Activated T-helper 2 cell treated with anti-CD3 and anti-CD28 coated beads, Interferon-gamma antibody, Interleukin-2, Interleukin-4, amounts not matched to agents 10 μg/mL and 5 μg/mL and 100 μg/mL, durations not matched to agents 14 hours and 24 hours and 36 hours (primary cell): ENCODE measurements at places on chromosomes 12 and 14. TPM values are rescaled to one million over a fixed set of nuclear protein-coding genes. Genes with fewer than 3 reads are reported as not detected.
A peak's percentile ranks its signal among the peaks of the same experiment; 100 is the strongest.

NYNRIN gene
- total RNA-seq, result 0.02 and 0.34 TPM in 2 replicates

CLEC4A gene
- 0.94 TPM in 1 of 2 replicates, not detected in the other for total RNA-seq

- H3K36me3 ChIP-seq, result no peaks in the 10 kb centered on the region
- no peaks in the 10 kb centered on the region for H3K27me3 ChIP-seq
- H3K4me3 ChIP-seq, result no peak overlapping the region
- no peak for DNase-seq
- no peak overlapping the region for H3K27ac ChIP-seq
- peaks cover 25% of the 10 kb centered on the region for H3K4me1 ChIP-seq
Measured at GRCh38 chr14:56333359-56334292, 215.4 kb downstream of the PELI2 start.

- no peaks in the 10 kb centered on the region for H3K36me3 ChIP-seq
- no peaks in the 10 kb centered on the region for H3K27me3 ChIP-seq
- H3K4me1 ChIP-seq, result peaks cover 13% of the 10 kb centered on the region
- no peak overlapping the region for H3K4me3 ChIP-seq
- peak; percentile 35 for DNase-seq
Measured at GRCh38 chr14:102096569-102097188, 9.8 kb upstream of the HSP90AA1 start.

- H3K4me3 ChIP-seq, result no peak overlapping the region
- peaks cover 7% of the 10 kb centered on the region for H3K4me1 ChIP-seq
- DNase-seq, result no peak
- H3K27me3 ChIP-seq, result peaks cover 6% of the 10 kb centered on the region
- H3K27ac ChIP-seq, result no peak overlapping the region
Measured at GRCh38 chr12:62732861-62733427, 202.0 kb downstream of the PPM1H start.

DNA sequence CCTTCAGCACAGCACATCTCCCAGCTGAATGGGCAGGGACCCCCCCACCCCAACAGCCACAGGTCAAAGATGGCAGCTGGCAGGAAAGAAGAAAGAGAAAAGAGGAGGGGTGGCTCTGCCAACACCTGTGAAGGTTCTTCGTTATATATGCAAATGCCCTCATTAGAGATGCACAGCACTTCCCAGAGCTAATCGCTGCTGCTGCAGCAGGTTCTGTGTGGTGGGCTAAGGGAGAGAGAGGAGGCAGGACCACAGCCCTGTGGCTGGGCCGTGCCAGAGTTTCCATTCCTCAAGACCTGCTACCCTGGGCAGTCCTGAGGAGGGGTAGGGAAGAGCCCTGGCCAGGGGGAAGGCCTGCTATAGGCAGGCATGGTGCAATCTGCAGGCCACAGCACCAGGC is 28.7 kb downstream of the SMUG1 start:
- no peak for DNase-seq
- no peaks in the 10 kb centered on the region for H3K36me3 ChIP-seq
- no peaks in the 10 kb centered on the region for H3K4me1 ChIP-seq
- peaks cover 10% of the 10 kb centered on the region for H3K27me3 ChIP-seq

- no peak overlapping the region for H3K4me3 ChIP-seq
- peaks cover 62% of the 10 kb centered on the region for H3K36me3 ChIP-seq
- H3K27ac ChIP-seq, result no peak overlapping the region
Measured at GRCh38 chr12:130803702-130804101, 35.3 kb downstream of the STX2 start.

DNA sequence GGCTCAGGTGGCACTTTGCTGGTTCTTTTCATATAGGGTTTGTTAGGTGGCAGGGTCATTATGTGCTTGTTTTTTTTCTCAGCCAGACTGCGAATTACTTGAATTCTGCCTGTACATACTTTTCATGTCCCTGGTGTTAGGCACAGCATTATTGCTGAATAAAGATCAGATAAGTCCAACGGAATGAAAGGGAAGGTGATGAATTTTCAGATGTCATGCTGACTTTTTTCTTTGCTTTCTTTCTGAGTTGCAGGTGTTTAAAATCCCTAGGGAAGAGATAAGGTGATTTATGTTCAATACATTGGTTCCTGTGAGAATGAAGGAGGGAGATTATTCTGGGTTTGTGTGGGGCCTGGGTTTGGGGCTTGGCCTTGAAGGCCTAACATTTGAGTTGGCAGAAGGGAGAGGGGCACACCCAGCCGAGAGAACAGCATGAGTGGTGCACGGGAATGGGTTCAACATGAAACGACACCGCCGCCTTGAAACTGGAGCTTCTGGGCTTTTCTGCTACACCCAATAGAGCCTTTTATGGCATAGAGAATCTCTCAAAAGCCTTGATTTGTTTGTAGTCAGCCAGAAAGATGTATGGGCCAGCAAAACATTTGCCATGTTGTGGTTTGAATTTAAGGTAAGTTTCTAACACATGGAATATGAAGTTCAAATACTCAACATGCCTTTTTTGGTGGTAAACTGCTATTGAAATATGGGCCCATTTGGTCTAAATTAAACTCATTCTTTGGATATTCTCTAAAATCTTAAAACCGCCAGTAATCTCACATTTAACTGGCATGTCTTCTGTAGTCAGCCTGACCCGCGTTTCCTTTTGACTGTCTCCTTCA is 477.0 kb downstream of the PCNX1 start:
- H3K36me3 ChIP-seq, result peaks cover 49% of the 10 kb centered on the region
- no peak overlapping the region for H3K27ac ChIP-seq
- no peaks in the 10 kb centered on the region for H3K27me3 ChIP-seq
- DNase-seq, result no peak
- H3K4me3 ChIP-seq, result no peak overlapping the region

- peaks cover 19% of the 10 kb centered on the region for H3K27me3 ChIP-seq
- H3K4me1 ChIP-seq, result peaks cover 50% of the 10 kb centered on the region
- H3K27ac ChIP-seq, result peak overlapping the region; percentile 84
- no peak for DNase-seq
- peak overlapping the region; percentile 71 for H3K4me3 ChIP-seq
- peaks cover 8% of the 10 kb centered on the region for H3K36me3 ChIP-seq
Measured at GRCh38 chr12:122888232-122888752, 7.6 kb downstream of the VPS37B start.

- DNase-seq, result no peak
- no peaks in the 10 kb centered on the region for H3K4me1 ChIP-seq
- H3K27ac ChIP-seq, result no peak overlapping the region
- H3K27me3 ChIP-seq, result no peaks in the 10 kb centered on the region
- no peak overlapping the region for H3K4me3 ChIP-seq
- no peaks in the 10 kb centered on the region for H3K36me3 ChIP-seq
Measured at GRCh38 chr14:56274556-56274955, 156.3 kb downstream of the PELI2 start.

DNA sequence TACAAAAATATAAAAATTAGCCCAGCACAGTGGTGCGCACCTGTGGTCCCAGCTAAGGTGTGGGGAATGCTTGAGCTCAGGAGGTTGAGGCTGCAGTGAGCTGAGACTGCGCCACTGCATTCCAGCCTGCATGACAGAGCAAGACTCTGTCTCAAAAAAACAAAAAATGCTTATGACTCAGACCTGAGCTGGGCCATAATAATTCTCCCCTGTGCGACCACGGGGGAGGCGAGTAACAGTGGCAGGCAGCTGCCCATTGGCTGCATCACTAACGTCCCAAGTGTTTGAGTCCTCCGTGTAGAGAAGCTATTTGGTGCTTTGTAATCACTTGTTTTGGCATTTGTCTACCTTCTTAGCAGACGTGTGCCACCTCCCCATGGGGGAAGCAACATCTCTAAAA is 24.9 kb downstream of the PSMC1 start:
- no peak for DNase-seq
- H3K27me3 ChIP-seq, result no peaks in the 10 kb centered on the region
- peaks cover 17% of the 10 kb centered on the region for H3K36me3 ChIP-seq
